HEK293T (cell line): ENCODE measurements at places on chromosomes 5 and 9.

DNA sequence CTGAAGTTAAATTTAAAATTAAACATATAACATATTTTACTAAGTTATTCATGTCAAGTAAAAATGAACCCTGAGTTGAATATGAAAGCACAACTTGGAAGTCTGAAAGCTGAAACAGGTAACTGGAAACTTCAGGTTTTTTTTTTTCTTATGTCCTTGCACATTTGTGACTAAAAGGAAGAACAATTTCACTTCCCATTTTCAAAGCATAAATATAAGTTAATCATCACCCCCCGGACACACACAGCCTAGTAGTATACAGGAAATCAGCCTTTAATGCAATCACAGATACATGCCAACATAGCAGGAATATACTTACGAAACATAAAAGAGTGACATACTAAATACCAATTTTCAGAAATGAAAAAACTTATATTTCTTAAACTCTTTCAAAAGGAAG lies 225.9 kb downstream of the RFX3 start:
- DNase-seq, result no peak

DNA sequence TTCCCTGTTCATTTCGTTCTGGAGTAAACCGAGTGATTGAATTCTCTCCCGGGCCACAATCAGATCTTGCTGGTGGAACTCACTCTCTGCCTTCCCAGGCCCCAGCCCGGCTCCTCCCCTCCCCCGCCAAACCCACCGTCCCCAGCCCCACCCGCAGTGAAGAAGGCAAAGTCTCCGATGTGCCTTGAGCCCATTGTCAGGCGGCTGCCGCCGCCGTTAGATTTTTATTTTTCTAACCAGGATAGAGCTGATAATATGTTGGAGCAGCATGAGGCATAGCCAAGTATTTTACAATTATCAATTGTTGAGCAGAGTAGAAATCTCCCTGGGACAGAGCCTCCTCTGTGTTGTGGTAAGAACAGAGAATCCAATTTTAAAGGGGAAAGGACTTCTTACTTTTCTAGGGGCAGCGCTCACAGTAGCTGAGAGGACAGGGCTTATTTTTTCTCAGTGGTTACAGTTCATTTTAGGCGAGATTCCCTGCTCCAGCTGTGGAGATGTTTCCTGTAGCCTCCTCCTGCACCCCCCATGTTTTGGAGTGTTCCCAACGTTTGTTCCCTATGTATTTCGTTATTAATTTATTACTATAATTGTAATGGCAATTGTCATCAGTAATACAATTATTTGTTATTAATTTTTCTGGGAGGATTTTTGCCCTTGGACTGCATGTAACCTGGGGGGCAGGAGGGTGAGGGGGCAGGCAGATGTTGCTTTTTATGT lies 1.3 kb downstream of the PSAT1 start:
- peak; percentile 55 for DNase-seq

- DNase-seq, result no peak
Measured at GRCh38 chr5:77302247-77302646, 91.8 kb downstream of the PDE8B start.

- DNase-seq, result no peak
Measured at GRCh38 chr5:38780945-38781344, 64.9 kb upstream of the OSMR start.

DNA sequence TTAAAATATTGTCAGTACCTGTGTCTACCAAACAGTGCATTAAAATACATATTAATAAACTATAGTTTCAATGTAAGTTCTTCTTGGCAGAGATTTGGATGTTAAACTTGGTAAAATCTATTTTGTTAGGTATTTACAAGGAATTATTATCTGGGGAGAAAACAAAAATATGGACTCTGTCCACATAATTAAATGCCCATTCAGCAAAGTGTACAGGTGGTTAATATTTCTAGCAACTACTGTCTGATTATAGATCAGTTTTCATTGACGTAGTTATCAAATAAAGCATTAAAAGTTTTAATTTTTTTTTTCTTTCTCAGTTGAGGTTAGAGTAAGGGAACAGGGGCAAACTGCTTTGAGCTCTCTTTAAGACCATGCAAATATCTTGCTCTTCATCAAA lies 88.9 kb downstream of the NNT start:
- DNase-seq, result no peak

- DNase-seq, result no peak
Measured at GRCh38 chr9:109908459-109909390, 128.7 kb downstream of the PALM2AKAP2 start.

GRCh38 chr5:149333711-149334443 lies 11.4 kb upstream of the GRPEL2 start:
- DNase-seq, result no peak

GRCh38 chr9:114606068-114606467 lies 5.0 kb upstream of the TMEM268 start:
- no peak for DNase-seq

DNA sequence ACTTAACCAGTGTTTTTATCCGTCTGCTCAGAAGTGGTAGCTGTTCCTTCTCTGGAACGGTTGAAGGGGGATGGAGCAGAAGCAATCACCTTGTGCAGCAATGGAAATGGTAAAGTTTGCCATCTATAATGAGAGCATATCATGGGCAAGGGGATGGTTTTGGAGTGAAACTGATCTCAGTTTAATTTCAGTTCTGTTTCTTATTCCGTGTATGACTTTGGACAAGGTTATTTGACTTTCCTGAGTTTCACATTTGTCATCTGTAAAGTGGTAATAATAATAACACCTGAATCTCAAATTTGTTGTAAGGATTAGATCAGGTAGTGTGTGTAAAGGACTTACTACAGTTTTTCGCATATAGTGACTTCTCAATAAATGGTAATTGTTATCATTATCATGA lies 106.1 kb downstream of the PCSK1 start:
- DNase-seq, result no peak

GRCh38 chr9:26779062-26779461 lies 113.5 kb downstream of the CAAP1 start:
- DNase-seq, result no peak

DNA sequence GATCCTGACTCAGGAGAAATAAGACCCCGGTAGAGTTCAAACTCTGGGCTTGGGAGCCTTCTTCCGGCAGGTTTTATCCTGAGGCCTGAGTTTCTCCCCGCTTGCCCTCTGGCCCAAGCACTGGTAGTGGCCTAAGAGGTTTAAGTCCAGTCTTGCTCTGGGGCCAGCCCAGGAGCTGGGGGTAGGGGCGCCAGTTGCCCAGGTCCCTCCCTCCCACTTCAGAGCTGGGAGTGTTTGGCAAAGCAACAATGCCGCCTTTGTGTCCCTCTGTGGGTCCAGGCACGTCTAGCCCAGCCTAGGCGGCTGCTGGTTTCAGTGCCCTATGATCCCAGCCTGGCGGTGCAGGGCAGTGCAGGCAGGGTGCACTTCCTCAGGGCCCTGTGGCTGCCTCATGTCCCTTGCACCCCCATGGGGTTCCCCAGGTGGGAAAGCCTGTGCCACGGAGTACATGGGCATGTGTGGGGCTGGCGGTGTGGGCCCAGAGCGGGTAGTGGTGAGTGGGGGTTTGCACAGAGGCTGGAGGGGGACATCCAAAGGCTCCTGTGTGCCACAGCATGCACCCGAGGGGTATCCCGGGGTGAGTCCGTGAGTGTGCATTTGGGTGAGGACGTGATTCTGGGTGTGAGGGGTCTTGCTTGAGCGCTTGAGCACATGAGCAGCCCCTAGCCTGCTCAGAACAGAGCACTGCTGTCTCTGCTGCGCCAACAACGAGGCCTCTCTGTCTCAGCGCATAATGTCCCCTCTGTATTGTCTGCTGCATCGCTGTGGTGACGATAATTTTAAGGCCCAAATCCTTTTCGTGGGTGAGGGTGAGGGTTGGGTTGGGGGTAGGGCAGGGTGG lies 61.7 kb upstream of the PSD2 start:
- DNase-seq, result no peak

DNA sequence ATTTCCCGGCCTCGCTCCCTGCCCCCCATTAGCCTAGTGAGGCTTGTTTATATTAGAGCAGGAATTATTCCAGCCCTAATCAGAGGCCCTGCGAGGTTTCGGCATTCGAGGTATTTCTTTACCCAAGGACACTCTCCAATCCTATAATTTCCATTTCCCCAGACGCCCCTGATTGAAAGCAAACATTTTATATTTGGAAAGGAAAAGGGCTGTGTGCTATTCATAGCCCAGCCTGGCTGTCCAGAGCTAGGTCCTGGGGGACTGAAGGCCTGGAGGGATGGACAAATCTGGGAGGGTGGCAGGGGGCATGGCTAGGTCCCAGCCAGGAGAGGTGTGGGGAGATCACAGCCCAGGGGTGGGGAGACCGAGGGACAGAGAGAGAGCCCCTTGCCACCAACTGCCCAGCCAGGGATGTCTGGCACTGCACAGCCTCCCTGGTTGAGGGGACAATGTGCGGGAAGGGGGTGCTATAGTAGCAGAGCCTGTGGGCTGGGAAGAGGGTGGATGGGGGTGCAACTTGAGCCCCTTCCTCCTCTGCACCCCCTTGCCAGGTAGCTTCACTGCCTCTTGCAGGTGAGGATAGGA lies 125.1 kb downstream of the BARX1 start:
- DNase-seq, result peak; percentile 2

- no peak for DNase-seq
Measured at GRCh38 chr5:108728566-108729241, 19.0 kb upstream of the FER start.

- no peak for DNase-seq
Measured at GRCh38 chr9:27377811-27378456, 81.0 kb upstream of the EQTN start.

DNA sequence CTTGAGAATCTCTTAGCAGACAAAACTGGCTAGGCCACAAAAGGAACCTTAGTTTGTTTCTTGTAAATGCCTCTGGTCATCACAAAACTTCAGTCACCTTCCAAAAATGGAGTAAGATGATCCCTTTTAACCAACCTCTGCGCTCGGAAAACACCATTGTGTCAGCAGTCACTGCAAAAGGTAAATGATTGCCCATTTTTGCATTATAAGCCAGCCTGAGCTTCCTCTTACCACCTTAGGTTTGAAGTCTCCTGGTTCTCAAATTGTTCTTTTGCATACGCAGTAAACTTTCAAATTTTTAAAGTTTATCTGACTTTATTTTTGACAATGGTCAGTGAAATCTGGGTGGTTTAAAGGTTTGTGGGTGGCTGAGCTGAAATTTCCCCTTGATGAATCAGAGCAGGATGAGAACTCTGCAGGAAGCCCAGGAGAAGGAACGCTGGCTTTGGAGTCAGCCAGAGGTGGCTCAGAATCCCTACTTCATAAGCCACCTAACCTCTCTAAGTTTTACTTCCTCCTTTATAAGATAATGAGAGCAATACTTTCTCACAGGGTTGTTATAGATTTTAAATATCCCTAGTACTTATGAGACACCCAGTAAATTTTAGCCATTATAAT lies 131.4 kb downstream of the MED10 start:
- no peak for DNase-seq

GRCh38 chr9:2722715-2723114 lies 5.4 kb downstream of the KCNV2 start:
- DNase-seq, result no peak

- DNase-seq, result no peak
Measured at GRCh38 chr9:97411440-97411788, 482 bp upstream of the TDRD7 start.

- no peak for DNase-seq
Measured at GRCh38 chr5:140424135-140424534, 22.5 kb downstream of the ANKHD1 start.

- DNase-seq, result no peak
Measured at GRCh38 chr9:35791297-35791921, at the start of gene NPR2. NPR2 (plus strand) TSS chr9:35791591; CDS start chr9:35792409, 818 bp downstream.

- DNase-seq, result no peak
Measured at GRCh38 chr5:133427121-133427777, 185.1 kb downstream of the FSTL4 start.

DNA sequence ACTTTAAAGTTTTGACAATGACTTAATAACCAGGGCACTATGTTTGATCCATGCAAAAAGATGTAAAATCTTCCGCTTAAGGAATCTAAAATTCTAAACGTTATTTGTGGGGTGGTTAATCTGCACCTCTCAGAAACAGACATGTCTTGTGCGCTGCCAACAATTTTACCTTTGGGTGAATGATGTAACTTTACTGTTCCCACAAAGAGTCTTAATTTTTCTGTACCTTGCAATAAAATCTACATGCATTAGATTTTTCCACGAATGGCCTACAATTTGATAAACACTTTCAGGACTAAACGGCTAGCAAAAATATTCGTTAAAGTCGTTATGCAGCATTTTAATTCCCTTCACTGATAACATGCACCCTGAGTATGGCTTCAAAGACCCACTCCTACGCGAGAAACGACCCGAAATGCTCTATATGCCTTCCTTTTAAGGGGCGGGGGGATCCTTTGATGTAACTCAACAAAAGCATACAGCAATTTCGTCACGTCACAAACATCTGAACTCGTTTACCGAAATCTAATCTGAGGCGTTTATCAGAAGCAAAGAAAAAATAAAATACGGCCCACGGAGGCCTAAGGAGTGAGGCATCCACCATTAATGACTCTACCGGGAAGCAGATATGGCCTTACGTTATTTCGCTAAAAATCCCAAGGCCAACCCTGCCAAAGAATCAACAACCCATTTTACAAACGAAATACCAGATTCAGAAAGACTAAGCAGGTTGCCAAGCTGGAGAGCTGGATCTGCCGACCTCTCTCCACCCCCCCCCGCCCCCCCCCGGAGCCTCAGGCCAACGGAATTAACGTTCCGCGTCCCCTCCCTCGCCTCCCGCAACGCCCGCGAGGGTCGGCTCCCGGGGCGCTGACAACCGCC lies 621 bp downstream of the AK6 start:
- peak; percentile 13 for DNase-seq

GRCh38 chr9:86282979-86283535 lies 719 bp upstream of the ISCA1 start:
- peak; percentile 15 for DNase-seq

GRCh38 chr9:27933210-27934025 lies 360.1 kb upstream of the C9orf72 start:
- no peak for DNase-seq

- no peak for DNase-seq
Measured at GRCh38 chr9:78664370-78664769, 367.4 kb downstream of the PSAT1 start.

DNA sequence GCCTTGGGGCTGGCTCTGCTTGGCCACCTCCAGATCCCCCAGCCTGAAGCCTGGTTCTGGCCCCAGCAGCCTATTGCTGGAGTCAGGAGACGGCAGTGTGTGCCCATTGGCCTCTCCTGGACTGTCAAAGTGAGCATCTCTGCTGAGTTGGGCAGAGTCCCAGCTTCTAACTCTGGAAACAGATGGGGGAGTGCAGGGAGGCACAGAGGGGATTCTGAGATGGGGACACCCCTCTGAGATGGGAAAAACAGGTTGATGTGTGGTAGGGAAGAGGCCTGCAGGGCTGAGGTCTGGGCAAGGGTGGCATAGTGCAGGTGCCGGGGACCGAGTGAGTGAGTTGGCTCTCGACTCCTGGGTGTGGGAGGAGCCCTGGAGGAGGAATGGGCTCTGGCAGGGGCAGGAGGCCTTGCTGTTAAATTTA lies 27.5 kb downstream of the PHF2 start:
- DNase-seq, result no peak

GRCh38 chr9:90141723-90142122 lies 500.9 kb downstream of the DIRAS2 start:
- DNase-seq, result peak; percentile 14

GRCh38 chr9:19137282-19137681 lies 10.0 kb upstream of the PLIN2 start:
- DNase-seq, result no peak

GRCh38 chr9:2227144-2227867 lies 212.2 kb downstream of the SMARCA2 start:
- no peak for DNase-seq
